Thyroid gland (tissue), 4 donors: ENCODE measurements at places on chromosomes 12 and 14.

DNA sequence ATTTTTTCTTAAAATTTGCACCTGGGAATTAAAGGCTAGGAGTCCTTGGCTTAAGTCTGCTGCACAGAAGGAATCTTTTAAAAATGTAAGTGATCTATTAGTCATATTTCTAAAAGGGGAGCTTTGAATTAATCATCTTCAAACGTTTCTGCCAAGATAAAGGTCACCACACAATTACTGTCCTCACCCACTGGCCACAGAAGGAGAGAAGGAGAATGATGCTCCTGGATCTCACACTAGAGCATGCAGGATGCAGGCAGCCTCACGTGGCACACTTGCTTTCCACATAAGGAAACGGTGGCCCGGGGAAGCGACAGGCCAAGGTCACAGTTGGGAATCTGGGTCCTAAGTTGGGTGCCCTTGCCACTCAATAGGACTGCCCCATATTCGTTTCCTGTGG is 16.9 kb downstream of the PLEKHG7 start:
- H3K27me3 ChIP-seq: no peaks in the 10 kb centered on the region
- H3K36me3 ChIP-seq: no peaks in the 10 kb centered on the region
- H3K4me3 ChIP-seq: no peak overlapping the region
- DNase-seq: no peak
- no peaks in the 10 kb centered on the region for H3K4me1 ChIP-seq

DNA sequence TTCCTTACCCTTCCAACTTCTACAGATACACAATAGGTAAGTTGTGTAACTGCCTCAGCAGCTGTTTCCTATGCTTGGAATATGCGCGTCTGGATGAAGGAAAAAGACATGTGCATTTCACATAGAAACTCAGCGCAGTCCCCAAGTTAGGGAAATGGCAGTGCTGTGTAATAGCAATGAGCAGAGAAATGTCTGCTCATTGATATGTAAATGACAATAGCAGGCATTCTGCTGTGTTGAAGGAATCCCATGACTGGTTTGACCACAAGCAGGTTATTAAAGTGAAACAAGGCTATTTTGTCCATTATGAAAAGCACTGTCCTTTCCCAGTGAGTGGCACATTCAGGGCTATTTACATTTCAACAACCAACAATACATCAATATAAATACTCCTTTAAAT is 106.6 kb downstream of the BTG1 start:
- H3K27me3 ChIP-seq: no peaks in the 10 kb centered on the region
- no peak for DNase-seq
- H3K36me3 ChIP-seq: no peaks in the 10 kb centered on the region
- no peak overlapping the region for H3K27ac ChIP-seq
- H3K4me1 ChIP-seq: no peaks in the 10 kb centered on the region
- no peak overlapping the region for H3K4me3 ChIP-seq

DNA sequence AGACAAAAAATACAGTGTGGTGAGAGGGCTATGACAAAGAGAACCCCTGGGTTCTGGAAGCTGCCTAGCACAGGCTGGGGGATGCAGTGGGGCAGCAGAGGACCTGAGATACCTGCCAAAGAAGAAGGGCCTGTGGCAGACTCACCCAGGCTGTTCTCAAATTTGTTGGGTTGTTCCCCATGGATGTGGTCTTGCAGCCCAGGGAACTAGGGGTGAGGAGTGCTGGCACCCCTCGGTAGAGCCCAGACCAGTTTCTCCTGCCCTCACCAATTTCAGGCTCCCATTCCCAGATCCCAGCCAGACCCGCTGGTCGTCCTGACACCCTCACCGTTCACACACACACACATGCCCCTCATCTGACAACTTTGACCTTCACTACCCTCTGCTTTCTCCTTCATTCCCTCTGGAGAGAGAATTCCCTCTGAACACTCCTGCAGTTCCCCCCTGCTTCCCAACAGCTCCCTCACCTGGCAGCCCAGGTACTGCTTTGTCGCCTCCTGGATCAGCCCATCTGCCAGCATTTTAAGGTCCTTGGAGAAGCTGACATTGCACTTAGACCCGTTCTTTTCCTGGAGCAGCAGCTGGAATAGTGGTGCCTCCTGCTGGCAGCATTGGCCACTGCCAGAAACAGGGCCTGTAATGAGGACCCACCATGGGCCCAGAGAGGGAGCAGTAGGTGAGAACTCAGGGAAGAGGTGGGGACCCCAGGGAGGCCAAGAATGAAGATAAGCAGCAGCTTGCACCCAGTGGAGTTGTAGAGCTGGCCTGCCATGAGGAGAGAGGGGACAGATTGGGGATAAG is 5.9 kb upstream of the GDF11 start:
- peaks cover 5% of the 10 kb centered on the region for H3K4me1 ChIP-seq
- DNase-seq: peak; percentile 80

DNA sequence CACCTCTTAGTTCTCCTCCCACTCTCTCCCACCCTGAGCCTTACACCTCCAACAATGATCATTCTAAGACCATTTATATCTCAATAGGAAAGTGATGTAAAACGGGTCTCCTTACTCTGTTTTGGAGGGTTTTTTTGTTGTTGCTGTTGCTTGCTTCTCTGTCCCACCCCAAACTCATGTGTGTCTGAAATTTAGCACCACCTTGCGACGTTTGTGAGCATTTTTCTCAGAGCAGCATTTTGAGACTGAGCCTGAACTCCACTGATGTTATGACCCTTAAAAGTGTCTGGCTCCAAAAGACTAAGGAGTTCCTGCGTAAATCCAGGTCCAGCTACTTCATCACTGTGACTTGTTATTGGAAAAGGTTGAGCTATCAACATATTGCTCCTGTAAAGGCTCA is 155.0 kb downstream of the DAD1 start:
- peaks cover 17% of the 10 kb centered on the region for H3K4me1 ChIP-seq
- no peak for DNase-seq
- H3K27ac ChIP-seq: no peak overlapping the region
- no peaks in the 10 kb centered on the region for H3K36me3 ChIP-seq
- H3K27me3 ChIP-seq: no peaks in the 10 kb centered on the region

DNA sequence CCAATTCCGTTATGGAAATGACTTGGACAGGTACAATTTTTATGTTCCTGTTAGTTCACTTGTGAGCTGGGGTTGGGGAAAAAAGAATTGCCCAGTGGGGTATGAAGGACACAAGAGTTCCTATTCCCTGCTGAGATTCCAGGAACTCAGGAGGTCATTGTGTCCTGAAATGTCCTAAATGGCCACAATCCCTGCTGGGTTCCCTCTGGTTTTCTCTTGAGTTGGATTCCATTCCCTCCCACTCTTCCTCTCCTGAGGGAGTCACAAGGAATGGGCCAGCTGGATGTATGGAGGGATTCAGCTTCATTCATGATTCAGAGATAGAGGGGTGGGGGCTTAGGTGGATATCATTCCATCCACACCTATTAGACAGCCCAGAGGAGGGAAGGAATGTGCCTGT is 34.5 kb upstream of the DCD start:
- no peak overlapping the region for H3K27ac ChIP-seq
- no peaks in the 10 kb centered on the region for H3K27me3 ChIP-seq
- no peaks in the 10 kb centered on the region for H3K4me1 ChIP-seq
- no peaks in the 10 kb centered on the region for H3K36me3 ChIP-seq
- DNase-seq: no peak
